ENCODE measurements at places on chromosomes 2 and 18.

DNA sequence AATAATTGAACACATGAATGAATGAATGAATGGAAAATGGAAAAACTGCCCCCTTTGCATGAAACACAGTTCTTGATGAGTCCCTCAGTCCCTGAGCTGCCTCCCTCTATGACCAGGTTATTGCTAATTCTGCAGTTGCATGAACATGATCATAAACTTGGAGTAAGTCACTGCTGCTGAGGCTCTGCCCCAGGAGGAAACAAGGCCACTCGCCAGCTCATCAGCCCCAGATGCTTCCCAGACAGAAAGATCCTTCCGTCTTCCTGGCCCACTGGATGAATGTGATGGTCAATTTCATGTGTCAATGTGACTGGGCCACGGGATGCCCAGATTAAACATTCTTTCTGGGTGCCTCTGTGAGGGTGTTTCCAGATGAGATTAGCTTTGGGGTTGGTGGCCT lies 16.4 kb downstream of the GPR45 start:
- DNase-seq, result no peak

DNA sequence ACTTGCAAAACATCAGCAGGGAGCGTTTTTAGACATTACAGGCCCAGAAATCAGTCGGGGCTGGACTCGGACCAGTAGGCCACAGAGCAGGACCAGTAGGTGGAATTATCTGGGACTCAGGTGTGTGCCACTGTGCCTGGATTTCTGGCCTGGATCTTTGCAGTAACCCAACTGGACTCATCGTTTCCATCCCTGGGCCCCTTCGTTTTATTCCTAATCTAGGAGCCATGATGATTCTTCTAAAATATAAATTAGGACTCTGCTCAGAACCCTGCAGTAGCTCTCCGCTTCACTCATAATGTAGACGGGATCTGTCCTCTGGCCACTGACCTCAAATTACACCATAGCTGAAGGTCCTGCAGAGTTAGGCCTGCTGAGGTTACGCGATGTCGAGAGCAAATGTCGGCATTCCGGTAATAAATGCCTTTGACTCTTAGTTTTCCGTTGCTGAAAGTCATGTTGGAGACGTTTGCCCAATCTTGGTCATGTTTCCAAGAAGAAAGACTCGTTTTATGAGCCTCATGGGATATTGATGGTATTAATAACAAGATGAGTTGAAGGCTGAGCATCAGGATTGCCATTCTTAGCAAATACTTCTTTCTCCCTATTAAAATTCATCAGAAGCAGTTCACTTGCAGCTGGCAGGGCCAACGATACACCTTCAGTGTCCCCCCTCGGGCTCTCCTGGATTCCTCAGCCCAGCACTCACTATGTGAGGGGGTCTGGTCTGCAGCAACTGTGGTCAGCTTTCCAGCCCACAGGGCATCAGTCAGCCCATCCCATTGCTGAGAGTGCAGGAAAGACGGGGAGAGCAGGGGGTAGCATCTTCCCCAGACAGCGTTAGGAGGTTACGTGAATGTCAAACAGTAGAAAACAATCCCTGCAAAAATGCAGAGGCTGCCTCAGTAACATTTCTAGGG lies 39.9 kb upstream of the KLF11 start:
- no peak for DNase-seq

DNA sequence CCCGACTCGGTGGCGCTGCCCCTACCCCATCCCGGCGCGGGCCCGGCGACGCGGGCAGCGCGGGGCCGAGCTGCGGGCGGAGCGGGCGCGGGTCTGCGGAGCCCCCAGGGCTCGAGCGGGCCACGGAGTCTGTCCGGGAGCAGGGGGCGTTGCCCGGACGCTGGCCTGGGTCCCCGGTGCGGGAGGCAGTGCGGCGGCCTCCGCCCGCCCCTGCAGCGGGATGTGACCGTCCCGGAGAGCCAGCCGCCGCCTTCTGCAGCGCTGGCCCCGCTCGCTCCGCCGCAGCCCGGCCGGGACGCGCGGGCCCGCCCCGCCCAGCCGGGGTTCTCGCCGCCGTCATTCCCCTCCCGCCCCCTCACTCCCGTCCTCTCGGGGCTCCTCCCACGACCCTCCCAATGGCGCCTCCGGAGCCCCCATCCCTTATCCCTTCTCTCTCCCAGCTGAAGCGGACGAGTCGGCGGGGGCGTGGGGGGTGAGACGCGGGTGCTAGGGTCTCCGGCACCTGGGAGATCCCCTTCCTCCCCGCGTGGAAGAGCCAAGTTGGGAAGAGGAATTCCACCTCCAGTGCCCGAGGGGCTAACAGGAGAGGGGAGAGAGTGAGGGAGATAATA lies at the start of gene FNDC4:
FNDC4 (minus strand) TSS at position 257 of the 611 bp plus-strand sequence. CDS start 521 bp downstream, outside the sequence.
- no peak for DNase-seq

DNA sequence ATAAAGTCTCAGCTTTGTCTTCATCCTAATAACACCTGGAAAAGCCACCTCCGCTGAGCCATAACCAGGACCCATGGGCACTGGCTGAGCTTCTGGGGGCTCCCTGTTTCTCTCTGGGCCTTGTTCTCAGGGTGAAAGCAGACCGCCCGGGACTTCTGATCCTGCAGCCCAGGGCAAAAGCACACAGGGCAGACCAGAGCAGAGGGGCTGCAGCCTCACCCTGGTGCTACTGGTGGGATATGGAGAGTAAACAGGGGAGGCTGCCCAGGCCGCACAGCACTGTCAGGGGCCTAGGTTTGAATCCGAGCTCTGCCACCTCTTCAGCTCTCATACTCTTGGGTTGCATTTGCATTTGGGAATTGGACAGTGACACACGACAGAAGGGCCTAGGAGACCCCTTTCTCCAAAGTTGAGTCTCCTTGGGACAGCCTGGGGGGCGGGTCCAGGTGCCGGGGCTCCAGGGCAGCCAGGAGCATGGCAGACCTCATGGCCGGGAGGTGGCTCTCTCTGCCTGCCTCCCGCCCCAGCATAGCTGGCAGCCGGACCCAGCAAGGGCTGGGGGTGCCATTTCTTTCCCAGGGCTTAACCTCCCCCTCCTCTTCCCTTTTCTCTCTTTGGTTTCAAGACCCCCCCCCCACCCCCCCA lies 164.9 kb downstream of the INHBB start:
- no peak for DNase-seq

GRCh38 chr2:66684289-66684688 lies 249.4 kb downstream of the MEIS1 start:
- DNase-seq, result no peak

DNA sequence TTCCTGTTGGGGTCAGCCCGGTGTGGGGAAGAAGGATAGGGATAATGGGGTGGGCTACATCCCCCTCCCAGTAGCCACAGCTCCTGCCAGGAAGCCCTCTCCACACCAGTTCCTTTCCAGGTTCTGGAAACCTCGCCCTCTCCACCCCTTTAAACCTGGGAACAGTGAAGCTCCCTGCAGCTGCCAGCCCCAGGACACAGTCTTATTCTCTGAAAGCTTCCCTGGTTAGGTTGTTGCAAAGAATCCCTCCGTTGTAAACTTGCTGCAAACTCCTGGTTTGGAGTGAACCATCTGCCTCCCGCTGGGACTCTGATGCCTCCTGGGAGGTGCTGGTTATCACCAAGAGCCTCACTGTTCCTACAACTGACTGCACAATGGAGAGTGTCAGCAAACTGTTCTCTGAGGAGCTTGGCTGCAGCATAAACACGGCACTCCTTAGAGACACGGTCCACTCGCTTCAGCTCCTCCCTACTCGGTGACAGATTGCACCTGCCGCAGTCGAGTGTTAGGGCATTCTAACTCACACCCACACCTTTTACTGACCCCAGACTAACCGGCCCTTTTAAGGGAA lies 261.8 kb upstream of the RAB6C start:
- DNase-seq, result no peak

- no peak for DNase-seq
Observed at GRCh38 chr2:8923183-8923582, 80.3 kb downstream of the MBOAT2 start.

DNA sequence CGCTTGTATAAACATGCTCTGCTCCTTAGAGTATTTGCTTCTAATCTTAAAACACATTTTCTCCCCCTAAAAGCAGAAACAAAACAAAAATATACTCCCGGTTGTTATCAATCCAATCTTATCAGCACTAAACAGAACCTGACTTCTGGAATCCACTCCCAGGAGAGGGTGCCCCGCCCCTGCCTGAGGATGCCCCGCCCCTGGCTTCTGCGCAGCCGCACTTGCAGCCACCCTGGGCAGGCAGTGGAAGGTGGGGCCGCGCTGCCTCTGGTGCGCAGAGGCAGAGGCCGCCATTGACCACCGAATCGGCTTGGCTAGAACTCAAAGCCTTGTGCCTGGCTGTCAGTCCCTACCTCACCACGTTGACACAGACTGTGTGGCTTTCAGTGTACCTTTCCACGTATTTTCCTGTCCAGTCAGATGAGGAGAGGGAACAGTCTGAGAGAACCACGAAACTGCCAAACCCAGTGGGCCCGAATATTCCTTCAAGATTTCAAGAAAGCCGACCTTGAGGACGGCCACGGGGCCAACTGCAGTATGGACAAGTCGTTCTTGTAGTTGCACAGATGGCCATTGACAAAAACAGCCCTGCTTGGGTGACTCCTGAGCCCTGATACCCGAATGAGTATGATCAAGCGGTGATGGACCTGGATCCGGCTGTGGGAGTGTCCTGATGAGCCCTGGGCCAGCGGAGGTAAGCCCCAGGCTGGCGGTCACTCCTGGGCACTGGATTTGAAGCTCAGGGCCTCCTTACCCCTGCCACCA lies 46.2 kb upstream of the ARHGAP28 start:
- no peak for DNase-seq

DNA sequence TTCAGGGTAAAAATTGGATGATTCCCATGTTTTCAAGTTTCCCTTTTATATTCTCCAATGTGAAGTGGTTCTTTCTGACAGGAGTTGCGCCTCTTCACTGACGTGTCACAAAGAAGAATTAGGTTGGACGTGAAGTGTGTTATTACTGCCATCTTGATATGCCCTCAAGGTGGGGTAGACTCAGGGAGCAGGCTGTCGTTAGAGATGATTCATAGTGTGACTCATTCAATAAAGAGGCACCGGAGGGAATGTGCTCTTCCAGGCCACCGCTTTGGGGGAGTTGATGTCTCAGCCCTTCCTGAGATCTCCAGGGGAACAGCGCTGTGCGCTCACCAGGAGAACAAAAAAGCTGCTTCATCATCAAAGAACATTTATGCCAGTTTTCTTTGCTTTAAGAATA lies 3.6 kb upstream of the DGKD start:
- peak; percentile 78 for DNase-seq

DNA sequence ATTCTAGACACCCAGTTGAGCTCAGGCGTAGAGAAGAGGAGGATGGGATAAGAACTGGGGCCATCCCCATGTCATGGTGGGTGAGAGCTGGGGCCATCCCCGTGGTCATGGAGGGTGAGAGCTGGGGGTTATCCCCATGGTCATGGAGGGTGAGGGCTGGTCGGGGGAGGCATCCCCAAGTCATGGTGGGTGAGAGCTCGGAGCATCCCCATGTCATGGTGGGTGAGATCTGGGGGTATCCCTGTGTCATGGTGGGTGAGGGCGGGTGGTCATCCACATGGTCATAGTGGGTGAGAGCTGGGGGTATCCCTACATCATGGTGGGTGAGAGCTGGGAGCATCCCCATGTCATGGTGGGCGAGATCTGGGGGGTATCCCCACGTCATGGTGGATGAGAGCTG lies 52.5 kb downstream of the IL1RL2 start:
- DNase-seq, result no peak

GRCh38 chr2:241860184-241861078 lies 1.7 kb upstream of the PDCD1 start:
- no peak for DNase-seq

DNA sequence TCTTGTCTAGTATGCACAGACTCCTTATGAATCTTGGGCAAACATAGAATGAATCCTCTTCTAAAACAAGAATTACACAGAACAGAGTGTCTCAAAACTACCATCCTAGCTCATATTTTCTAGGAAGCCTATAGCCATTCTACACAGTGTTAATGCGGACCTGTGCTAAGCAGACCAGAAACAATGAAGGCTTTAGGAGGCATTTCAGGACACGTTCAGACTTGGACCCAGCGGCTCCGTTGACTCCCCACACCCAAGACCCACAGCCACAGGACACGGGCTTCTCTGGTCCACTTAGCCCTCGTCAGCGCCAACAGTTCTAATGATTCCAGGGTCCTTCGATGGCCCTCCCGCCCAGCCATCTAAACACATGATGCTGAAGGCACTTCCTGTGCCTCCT lies 182.2 kb downstream of the BCL11A start:
- no peak for DNase-seq

DNA sequence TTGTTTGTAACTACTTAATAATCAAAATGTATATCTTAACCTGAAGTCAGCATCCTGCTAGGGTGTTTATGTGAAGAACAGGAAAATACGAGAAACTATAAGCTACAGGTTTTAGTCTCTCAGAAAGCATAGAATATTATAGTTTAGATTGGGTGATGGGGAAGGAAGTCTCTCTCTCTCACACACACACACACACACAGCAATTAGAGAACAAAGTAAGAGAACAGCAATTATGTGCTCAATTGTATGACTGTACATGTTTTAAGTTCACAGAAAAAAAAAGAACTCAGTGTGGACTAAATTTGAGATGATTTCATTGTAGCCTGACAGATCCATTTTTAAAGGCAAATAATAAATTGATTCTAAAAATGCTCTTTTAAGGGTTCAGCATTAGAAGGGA lies 94.3 kb upstream of the ZNF516 start:
- DNase-seq, result no peak

- DNase-seq, result no peak
Observed at GRCh38 chr2:100615471-100615870, 52.7 kb downstream of the PDCL3 start.

DNA sequence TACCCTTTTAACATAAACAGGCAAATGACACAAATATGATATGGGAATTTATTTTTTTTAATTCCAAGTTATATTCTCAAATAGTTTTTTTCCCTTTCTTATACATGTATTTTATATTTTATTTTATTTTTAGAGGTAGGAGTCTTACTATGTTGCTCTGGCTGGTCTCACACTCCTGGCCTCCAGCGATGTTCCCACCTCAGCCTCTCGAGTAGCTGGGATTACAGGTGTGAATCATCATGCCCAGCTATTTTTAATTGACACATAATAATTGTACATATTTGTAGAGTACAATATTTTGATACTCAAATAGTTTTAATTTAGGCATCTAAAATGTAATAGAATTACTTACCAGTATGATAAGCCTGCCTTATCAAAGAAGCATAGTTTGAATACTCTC lies 12.2 kb downstream of the BAZ2B start:
- DNase-seq, result no peak

GRCh38 chr18:34821669-34822210 lies 111.6 kb downstream of the DTNA start:
- no peak for DNase-seq

DNA sequence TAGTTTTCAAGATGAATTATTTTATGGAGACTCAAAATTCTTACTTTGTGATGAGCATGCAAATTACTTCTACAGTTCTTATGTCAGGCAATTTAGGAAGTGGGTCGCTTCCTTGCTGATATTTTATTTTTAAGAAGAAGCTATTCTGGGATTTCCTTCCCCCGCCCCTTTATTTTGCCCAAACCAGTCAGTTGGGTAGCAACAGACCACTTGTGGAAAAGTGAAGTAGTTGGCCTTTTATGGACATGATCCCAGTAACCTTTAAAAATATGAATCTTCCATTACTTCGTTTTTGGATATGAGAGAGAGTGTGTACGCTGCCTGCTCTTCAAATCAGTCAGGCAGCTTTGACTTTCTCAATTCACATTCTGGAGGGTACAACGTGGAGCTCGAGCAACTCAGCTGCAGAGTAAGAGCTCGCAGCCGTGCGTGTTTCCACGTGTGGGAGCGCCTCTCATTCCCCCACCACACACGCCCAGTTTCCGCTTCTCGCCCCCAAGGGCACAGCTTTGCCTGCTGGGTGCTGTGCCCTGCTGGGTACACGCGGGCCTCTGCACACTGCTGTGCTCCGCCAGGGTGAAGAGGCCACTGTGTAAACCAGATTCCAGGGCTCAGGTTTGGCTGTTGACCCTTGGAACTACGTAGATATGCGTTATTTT lies 92.6 kb downstream of the ITGB1BP1 start:
- no peak for DNase-seq
